ENCODE measurements at places on chromosomes 2 and 18. TPM values are rescaled to one million over a fixed set of nuclear protein-coding genes. Genes with fewer than 3 reads are reported as not detected.

TDRD15 gene
- not detected for total RNA-seq

DNA sequence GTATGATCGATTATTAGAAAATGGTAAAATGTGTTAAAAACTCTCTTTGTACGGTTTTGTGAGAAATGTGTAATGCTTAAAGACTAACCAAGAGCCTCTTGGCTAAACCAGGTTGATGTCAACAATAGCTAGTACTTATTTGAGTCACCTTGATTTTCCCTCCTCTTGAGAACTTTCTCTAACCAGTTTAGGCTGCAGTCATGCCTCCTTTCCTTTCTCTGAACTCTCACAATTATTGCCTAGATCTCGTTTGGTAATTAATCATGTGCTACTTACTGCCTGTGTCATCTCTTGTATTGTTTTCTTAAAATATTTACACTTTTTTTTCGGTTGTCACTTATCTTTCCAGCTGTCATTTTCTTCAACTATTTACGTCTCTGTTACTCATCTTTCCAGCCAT is 1.1 kb upstream of the EPC2 start:
- peak; percentile 41 for DNase-seq

GRCh38 chr2:112927745-112928144 is 16.8 kb downstream of the IL37 start:
- no peak for DNase-seq

STON1 gene
- 3.4 TPM for total RNA-seq

GRCh38 chr18:564708-565561 is 15.2 kb upstream of the CETN1 start:
- no peak for DNase-seq

- peak; percentile 12 for DNase-seq
Measured at GRCh38 chr2:187453078-187453641, 5.1 kb upstream of the CALCRL start.

DNA sequence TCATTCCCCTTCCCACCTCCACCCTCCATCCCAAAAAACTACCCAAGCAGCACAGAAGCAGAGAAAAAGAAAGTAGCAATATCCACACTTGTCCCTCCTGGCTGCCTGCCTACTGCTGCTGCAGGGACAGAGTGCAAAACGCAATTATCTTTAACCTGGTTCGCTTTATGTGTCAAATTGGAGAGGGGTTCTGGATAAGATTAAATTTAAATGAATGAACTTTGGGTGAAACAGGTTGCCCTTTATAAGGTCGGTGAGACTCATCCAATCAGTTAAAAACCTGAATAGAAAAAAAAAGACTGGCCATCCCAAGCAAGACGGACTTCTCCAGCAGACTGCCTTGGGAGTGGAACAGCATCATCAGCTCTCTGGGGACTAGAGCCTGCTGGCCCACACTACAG is 62.6 kb downstream of the ANKRD44 start:
- no peak for DNase-seq

GRCh38 chr2:194842871-194843270 is 814.2 kb upstream of the SLC39A10 start:
- no peak for DNase-seq

DNA sequence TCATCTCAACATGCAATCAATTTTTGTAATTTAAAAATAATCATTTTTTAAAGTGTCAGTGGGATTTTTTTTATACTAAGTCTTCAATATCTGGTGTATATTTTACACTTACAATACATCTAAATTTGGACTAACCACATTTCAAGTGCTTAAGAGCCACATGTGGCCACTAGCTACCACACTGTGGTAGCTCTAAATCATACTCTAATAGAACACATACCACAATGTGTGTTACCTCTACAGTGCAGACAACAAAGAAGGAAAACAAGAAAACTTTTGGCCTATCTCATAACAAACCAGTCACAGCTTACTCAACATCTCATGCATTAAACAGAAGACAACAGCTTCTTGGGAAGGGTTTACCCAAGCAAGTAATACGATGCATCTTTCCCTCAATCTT is 24.5 kb downstream of the PIAS2 start:
- no peak for DNase-seq

DNA sequence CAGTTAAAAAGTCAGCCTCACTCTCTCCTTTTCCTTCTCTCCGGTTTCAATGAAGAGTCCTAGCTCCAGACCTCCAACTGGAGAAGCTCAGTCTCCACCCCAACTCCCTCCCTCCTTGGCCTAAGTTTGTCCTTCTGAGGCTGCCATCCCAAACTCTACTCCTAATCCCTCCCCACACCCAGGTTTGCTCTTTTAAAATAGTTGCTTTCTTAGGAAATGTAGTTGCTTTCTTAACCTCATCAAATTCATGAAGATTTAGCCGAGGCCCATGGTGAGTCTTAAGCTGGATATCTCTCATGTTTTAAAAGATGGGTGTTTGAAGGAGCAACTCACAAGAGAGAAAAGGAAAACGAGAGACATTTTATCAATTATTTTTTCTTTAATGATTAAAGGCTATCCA is 937 bp upstream of the LANCL1 start:
- DNase-seq: no peak

DNA sequence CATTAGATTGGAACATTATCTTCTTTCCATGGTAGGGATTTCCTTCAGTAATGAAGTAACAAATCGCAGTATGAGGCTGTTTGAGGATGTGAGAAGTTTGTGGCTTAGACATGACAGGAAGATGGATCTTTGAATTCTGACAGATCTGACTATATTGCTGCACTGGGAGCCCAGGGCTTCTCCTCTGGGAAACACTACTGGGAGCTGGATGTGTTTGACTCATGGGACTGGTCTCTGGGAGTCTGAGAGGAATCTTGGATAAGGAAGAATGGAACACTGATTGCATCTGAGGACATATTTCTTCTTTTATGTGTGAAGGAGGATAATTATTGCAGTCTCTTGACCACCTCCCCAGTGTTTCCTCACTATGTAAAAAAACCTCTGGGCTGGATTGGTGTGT is 77.2 kb upstream of the ST6GAL2 start:
- no peak for DNase-seq

SELENOI gene
- total RNA-seq: 42.8 TPM

STARD6 gene
- total RNA-seq: not detected

GRCh38 chr2:240359695-240360094 is 75.8 kb upstream of the GPC1 start:
- no peak for DNase-seq

All from CD4-positive, CD25-positive, alpha-beta regulatory T cell (primary cell).